H4 (cell line): ENCODE measurements at places on chromosomes 13 and 19. TPM values are rescaled to one million over a fixed set of nuclear protein-coding genes. Genes with fewer than 3 reads are reported as not detected.
A peak's percentile ranks its signal among the peaks of the same experiment; 100 is the strongest.

ATCAY gene
- total RNA-seq = not detected in 2 replicates

BRCA2 gene
- total RNA-seq = 3.3 and 8.1 TPM in 2 replicates

C13orf46 gene
- not detected in 2 replicates for total RNA-seq

KCNK6 gene
- 0.04 TPM in 1 of 2 replicates, not detected in the other for total RNA-seq

RFPL4AL1 gene
- 1.8 TPM in 1 of 2 replicates, not detected in the other for total RNA-seq

ADAT3 gene
- total RNA-seq = 0.93 and 1.0 TPM in 2 replicates

CLDND2 gene
- 0.97 TPM in 1 of 2 replicates, not detected in the other for total RNA-seq

PTPRS gene
- total RNA-seq = 47.4 and 63.8 TPM in 2 replicates

ANO8 gene
- 1.4 and 3.2 TPM in 2 replicates for total RNA-seq

PGLYRP2 gene
- not detected in 2 replicates for total RNA-seq

GRCh38 chr13:32178763-32179162, 136.4 kb downstream of the ZAR1L start:
- DNase-seq = no peak

DNA sequence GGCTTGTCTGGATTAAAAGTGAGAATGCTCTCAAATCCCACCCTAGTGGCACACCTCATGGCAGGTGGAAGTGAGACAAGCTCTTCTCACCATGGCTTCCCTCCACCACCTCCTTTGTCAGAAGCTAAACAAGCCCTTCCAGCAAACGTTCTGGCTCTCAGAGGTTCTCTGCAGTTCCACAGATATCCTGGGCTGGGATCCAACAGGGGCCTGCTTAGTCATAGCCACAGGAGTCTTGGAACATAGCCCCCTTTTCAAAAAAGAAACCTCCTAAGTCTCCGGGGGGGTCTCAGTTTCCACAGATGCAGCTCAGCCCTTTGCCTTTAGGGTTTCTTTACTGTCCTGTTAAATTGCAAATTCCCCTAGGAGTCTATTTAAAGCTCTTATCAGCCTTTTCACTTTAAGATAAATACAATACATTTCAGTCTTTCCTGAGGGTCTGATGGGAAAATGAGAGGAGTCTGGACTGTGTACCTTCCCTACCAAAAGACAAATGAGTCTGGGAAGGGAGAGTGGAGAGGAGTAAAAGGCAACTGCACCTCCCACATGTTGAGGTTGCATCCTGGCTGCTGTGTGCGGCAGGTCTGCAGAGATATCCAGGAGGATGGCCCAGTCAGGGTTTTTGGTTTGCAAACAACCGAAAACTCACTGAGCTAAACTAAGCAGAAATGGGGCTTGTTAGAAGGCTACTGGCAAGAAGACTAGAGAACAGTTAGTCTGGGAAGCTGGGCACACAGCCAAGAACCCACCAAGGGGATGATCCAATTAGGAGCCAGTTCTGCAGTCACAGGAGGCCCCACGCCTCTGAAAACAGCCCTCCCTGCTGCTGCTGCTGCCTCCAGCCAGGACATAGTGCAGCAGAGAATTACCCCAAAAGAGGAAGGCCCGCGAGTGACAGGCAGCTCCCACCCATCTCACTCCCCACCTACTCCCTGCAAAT, 41.4 kb upstream of the SERP2 start:
- peak; percentile 62 for DNase-seq

DNA sequence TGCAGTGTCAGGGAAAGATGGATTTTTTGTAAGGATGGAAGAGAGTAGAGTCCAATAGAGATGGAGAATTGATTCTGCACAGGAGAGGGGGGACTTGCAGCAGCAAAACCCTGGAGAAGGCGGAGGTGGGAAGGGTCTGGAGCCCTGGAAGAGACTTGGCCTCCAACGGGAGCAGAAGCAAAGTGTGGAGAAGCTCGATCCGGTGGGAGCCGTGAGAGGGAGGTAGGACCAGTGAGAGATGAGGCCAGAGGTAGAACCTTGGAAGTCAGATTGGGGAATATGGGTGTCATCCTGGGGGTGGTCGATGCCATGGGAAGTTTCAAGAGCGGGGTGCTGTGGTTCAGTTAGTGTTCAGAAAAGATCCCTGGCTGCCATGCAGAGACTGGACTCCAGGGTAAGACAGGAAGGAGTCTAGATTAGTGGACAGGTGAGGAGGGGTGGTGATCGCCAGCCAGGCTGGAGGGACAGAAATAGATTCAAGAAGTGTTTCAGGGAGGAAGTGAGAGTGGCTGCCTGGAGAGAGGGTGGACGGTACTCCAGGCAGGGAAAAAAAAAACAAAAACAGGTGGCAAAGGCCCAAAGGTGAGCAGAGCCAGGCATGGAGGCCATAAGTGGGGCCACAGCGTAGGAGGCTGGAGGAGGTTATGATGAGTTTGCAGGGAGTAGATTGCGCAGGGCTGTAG, 2.6 kb downstream of the PPP5C start:
- DNase-seq = no peak

DNA sequence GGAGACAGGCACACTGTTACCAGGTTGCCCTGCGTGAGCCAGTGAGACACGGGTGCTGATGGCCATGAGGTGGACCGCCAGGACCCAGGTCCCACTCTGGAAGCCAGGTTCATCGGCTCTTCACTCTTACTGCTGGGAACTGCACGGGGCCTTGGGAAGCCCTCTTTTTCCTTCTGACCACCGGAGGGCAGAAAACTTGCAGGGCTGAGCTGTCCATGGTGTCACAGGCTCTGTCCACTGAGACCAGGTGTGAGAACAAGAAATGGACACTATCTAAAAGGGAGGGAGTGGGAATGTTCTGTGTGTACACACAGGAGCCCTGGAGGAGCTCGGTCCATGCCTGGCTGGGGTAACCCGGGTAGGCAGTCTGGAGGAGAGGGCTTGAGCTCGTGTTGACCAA, 93.4 kb downstream of the UQCRFS1 start:
- no peak for DNase-seq

- peak; percentile 66 for DNase-seq
Measured at GRCh38 chr19:18251587-18252369, 22.5 kb downstream of the IQCN start.

GRCh38 chr13:94329277-94329676, 150.2 kb downstream of the DCT start:
- DNase-seq = peak; percentile 33

DNA sequence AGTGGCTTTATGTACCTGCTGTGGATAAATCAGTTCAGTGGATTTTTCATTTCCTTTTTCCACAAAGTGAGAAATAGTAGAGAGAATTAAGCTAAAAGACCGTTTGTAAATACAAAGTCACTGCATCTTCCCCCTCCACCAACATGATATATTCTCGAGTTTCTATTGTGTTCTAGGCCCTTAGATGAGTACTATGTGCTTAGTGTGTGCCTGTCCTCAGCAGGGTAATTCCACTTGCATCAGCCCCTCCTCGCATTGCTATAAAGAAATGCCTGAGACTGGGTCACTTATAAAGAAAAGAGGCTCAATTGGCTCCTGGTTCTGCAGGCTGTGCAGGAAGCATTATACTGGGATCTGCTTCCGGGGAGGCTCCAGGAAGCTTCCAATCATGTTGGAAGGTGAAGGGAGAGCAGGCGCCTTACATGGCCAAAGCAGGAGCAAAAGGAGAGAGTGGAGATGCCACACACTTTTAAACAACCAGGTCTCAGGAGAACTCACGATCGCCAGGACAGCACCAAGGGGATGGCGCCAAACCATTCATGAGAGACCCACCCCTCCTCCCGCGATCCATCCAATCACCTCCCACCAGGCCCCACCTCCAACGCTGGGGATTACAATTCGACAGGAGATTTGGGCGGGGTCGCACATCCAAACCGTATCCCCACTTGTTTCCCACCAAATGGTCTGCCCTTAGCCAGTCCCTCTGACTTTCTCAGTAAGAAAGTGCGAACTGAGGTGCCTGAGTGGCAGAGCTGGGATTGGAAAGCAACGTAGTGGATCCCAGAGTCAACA, 102.3 kb upstream of the ABCC4 start:
- DNase-seq = no peak

DNA sequence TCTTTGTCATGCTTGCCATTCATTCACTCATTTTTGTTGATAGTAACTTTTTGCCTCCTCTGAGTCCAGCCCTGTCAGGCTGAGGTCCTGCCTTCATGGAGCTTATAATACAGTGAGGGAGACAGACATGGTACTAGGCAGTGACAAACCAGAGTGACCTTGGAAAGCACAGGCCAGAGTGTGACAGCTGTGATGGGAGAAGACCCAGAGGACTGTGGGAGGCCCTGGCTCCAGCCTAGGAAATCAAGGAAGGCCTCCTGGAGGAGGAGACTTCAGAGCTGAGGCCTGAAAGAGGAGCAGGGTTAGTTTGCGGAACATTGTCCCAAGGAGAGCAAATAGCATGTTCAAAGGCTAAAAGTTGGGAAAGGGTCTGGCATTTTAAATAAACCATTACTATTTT, 20.5 kb downstream of the PAK4 start:
- no peak for DNase-seq

DNA sequence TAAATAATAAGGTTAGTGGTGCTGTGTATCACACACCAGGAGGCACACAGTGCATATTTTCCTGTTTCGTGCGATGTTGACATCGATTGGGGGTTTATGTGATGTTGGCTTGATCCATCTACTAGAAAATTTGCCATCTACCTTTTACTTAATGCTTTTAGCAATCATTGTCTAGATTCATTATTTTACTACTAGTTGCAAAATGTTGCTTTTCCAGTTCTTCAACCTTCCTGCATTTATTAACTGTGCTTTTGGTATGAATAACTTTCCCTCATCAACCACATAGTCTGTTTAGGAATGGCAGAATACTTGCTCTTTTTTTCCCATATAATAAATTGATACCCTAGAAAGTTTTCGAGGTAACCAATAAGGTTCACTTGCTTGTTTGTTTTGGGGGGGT, 17.5 kb downstream of the C13orf42 start:
- DNase-seq = no peak

DNA sequence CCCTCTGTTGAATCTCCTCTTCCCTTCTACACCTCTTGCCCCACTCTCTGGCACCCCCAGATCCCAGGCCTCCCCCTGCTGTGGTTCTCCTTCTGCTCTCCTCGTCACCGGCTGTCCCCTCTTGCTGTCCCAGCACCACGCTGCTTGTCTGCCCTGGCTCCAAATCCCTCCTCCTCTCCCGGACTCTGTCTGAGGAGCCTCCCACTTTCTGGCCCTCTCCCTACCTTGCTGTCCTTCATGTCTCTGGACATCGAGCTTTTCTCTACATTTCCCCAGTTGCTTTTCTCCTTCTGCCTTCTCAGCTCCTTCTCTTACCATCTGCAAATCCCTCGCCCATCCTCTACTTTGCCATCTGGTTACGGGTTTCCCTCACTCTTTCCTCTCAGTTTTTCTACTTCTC, 1.2 kb downstream of the ZNF347 start:
- DNase-seq = no peak
